ENCODE measurements at places on chromosomes 2 and 18.

- DNase-seq, result no peak
Observed at GRCh38 chr2:145253492-145253891, 733.6 kb upstream of the ZEB2 start.

DNA sequence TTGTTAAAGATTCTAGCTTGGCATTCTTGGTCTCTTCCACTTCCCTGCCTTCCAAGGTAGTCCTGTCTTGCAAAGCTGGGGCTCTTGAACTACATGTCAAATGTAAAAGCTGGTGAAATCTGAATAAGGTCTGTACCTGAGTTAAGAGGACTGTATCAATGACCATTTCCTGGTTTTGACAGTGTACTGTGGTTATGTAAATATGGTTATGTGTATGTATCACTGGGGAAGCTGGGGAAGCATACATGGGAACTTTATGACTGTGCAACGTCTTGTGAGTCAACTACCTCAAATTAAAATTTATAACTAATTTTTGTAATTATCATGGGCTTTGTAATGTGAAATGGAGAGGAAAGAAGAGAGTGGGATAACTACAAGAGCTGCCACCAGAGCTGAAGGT lies 81.7 kb downstream of the COL4A4 start:
- no peak for DNase-seq

DNA sequence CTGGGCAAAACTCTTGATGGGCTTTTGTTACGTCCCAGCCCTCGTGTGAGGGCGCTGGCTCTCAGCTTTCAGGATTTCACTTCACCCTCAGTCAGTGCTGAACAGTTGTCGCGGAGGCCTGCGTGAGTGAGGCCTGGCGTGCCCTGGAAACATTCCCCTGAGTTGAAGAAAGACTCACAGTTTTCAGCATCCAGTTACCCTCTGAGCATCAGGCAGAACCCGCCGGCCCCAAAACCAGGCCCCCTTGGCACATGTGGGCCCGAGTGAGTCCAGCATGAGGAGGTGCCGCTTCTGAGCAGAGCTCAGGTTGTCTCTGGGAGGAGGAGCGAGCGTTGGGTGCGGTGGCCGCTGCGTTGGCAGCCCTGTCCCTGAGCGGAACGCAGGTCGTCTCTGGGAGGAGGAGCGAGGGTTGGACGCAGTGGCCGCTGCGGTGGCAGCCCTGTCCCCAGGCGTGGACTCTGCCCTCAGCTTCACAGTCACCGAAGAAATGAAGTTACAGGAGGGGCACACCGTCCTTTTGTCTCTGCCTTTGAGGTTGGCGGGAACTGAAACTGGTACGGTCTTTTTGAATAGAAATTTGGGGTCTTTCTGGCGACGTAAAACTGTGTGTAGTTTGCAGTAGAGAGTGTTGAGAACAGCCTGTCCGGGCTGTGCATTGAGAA lies at the start of gene NEU4:
Gene NEU4 (plus strand): TSS at position 473 of the 662 bp plus-strand sequence. CDS start 5,292 bp downstream, outside the sequence.
- DNase-seq, result no peak

DNA sequence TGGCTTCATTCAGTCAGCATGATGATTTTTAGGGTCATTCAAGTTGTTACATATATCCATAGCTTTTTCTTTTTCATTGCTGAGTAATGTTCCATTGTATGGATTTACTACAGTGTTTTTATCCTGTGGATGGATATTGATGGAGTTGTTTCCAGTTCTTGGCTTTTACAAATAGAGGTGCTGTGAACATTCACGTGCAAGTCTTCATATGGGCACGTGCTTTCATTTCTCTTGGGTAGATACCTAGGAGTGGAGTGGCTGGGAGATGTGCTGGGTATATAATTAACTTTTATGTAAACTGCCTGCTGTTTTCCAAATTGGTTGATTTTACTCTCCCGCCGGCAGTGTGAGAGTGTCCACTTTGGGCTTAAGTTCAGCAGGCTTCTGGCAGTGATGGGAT lies 16.5 kb downstream of the AGAP1 start:
- DNase-seq, result no peak

- DNase-seq, result no peak
Observed at GRCh38 chr2:109173311-109174171, 44.5 kb downstream of the SH3RF3 start.

DNA sequence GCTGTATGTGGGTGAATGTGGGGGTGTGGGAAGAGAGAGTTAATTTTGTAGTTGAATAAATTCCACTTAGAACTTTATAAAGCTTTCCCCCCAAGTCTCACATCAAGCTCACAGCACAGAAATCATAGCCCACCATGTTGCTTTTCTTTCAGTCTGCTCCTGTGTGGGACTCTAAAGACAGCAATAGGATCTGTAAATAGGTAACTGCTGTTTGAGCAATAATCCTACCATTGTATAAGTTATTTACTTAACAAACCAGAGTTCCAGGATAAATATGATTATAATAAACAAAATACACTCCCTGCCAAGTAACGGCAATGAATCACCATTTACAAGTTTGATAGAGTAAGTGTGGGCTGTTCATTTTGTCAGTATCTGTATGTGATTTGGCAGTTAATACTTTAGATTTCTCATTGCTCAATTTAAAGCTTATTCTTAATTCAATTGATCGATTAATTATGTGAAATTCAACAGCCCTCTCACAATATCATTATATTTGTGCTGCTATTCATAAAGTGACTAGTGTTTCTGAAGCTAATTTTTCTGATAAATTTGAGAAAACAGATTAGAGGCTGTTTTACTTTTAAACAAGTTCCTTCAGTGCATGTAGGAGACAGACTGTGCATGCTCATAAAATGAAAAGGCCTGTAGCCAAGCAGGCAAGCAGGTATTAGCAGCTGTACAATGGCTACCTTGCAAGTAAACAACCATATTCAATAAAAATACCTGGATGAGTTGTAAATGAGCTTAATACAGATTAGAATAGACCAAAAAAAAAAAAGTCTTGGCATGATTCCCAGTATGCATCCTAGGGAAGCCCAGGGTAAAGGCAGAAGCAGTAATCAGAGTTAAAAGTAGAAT lies 142.7 kb downstream of the PDE11A start:
- no peak for DNase-seq

- DNase-seq, result no peak
Observed at GRCh38 chr18:32019251-32019948, 775 bp downstream of the RNF125 start.

GRCh38 chr2:222943820-222944219 lies 83.0 kb downstream of the ACSL3 start:
- DNase-seq, result no peak

DNA sequence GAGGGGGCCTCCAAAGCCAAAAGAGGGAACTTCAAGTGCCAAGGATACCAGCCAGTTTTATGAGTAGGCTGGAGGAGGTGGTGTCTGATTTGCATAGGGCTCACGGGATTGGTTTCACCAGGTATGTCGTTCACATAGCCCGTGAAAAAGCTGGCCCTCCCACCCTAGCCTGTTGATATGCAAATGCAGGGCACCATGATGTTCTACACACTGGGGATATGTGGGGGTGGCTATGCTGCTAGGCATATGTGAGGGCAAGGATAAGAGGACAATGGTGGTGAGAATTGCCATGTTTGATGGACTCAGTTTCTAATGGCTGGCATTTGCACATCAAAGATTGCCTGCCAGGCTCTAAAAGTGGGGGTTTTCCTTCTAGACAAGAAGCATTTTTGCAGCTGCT lies 378.6 kb downstream of the DPP10 start:
- no peak for DNase-seq

GRCh38 chr18:42024131-42024530 lies 69.1 kb downstream of the PIK3C3 start:
- DNase-seq, result no peak

DNA sequence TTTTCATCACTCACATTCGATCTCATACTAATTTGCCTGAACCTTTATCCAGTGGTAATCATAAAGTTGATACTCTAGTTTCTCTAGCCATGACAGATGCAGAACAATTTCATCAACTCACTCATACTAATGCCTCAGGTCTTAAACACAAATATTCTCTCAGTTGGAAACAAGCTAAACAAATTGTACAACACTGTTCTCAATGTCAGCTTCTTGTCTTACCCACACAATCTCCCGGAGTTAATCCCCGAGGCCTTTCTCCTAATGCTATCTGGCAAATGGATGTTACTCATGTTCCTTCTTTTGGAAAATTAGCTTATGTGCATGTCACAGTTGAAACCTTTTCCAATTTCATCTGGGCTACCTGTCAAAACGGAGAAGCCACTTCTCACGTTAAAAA lies 11.5 kb upstream of the CNOT11 start:
- no peak for DNase-seq

GRCh38 chr2:60523963-60524362 lies 29.5 kb downstream of the BCL11A start:
- no peak for DNase-seq

DNA sequence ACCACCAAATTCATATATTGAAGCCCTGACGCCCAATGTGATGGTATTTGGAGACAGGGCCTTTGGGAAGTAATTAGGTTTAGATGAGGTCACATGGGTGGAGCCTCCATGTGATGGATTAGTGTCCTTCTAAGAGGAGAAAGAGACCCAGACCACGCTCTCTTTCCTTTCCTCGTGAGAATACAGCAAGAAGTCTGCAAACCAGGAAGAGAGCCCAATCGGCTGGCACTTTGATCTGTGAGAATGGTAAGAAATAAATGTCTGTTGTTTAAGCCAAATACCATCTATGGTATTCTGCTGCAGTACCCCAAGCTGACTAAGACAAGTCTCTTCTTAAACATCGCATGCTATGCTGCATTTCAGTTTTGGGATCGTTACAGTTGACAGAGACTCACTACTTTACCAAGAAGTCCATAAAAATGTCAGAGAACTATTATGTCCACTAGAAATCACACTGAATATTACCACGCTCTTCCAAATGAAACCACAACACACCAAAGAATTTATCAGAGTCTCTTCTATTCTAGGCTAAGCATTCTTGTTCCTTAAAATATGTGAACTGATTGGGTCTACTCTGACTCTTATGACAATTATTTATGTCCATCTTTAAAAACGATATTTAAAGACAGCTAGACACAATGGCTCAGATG lies 48.5 kb downstream of the LPIN2 start:
- DNase-seq, result no peak

DNA sequence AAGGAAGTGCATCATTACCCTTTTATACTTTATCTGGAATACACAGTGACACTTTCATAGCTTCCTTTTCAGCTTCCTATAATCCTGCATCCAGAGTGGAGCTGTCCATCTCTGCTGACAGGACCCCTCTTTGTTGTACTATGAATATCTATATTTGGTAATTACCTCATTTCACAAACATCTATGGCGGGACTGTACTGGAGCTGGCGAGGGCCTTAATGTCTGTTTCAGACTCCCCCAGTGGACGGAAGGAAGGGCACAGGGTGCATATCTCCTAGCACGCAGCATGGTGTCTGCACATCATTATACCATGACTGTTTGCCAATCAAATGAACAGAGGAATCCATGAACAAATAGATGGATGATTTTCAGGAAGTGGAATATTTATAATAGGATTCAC lies 142.3 kb downstream of the SOX11 start:
- no peak for DNase-seq

GRCh38 chr18:76390452-76391035 lies 104.5 kb downstream of the ZNF516 start:
- no peak for DNase-seq

GRCh38 chr18:61333271-61333745 lies at the start of gene CDH20:
Gene CDH20, plus strand, starts transcription at chr18:61333430.
- DNase-seq, result no peak

- DNase-seq, result no peak
Observed at GRCh38 chr2:24287171-24287570, 73.2 kb downstream of the ITSN2 start.

DNA sequence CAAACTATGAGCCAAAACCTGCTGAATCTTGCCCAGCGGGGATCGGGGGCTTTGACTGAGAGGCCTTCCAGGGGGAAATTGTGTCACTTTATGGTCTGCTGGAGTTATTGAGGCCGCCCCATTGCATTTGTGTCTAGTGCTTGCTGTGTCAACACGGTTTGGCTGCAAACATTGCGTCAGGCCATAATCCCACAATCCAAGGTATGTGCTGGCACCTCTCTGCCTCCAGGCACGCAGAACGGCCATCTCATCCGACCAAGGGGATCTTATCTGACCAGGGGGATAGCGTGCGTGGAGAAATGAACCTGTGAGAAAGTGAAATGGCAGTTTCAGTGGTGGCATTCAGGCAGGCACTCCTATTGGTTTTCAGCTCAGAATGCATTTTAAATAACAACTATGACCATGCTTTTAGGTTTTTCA lies 18.1 kb upstream of the LYPD6B start:
- no peak for DNase-seq

- no peak for DNase-seq
Observed at GRCh38 chr2:175606010-175606841, 395.8 kb downstream of the LNPK start.

GRCh38 chr2:171267855-171268629 lies 107.3 kb upstream of the TLK1 start:
- no peak for DNase-seq

DNA sequence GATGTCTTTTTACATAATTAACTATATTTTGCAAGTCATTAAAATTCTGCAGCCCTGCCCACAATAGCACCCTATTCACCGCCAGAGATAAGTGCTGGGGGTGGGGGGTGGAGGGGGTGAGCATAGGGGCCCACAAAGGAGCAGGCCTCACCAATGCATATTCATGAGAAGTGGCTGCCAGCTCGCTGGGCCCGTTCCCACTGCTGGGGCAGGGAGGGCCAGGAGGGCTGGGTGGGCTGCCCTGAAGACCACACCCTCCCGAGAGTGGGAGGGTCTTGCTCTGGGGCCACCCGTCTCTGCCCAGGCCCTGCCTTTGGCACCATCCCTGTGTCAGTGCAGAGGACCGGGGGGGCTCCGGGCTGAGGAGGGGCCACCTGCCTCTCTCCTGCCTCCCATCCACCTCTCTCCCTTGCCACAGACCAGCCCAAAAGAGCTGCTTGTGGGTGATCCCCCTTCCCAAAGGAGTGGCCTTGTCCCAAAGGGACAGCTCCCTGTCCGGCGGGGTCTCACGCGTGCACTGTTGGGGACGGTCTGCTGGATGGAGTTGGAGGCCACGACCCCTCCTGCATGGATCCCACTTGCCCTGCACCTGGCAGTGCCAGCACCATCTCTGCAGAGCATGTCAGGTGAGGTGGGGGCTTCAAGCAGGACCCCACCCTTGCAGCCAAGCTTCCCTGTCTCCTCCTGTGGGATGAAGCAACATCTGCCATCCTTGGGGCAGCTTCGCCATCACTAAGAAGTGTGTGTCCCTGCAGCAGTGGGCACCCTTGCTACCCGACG lies 138.8 kb upstream of the GPC1 start:
- DNase-seq, result no peak

- no peak for DNase-seq
Observed at GRCh38 chr18:7616661-7617060, 49.5 kb downstream of the PTPRM start.

DNA sequence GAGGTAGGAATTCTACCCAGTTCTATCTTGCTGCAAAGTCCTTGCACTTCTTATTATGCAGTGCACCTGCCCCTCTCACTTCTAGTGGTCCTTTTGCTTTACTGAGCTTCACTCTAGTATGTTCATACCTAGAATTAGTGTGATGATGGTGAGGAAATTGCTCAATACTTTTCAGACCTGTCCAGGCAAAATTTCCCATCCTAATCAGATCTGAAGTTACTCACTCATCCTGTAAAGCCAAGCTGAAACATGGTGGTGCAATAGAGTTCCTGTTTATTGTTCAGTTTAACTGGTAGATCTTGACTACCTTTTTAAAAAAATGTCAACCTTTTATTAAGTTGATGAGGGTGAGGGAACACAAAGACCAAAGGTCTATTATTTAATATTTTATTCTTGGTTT lies 12.6 kb upstream of the FIGN start:
- no peak for DNase-seq
